ENCODE measurements at places on chromosomes 12 and 14.

- no peak for DNase-seq
Measured at GRCh38 chr12:12559719-12560296, 2.9 kb downstream of the DUSP16 start.

DNA sequence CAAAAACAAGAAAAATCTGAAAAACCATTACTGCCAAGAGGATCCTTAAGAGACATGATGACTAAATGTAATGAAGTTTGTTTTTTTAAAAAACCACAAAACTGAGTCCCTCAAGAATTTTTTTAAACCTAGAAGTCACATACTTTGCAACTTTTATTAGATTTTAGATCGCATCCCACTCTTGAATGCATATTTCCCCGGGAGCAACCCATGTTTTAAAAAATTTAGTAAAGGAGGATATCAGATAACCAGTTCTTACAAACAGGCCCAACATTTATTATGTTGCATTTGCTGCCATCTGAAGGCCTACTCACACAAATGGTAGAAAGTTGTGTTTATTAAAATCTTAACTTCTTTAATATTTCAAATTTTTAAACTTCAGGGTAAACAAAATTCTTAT lies 44.3 kb upstream of the CCT2 start:
- DNase-seq, result no peak

DNA sequence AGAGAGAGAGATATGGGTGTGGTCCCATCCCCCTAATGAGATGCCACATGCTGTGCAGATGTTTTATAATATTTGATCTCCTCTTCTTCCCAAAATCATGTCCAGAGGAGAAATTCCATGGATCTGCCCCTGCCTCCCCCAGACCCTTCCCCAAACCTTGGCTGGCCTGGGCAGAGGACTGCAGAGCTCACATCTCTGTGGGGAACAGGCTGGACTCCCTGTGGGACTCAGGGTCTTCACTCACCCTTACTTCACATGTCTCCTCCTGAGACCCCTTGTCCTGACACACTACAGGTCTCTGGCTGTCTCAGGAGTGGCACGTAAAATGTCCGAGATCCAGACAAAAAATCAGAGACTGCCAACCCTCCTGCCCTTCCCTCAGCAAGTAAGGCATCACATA lies 76.0 kb upstream of the CAPRIN2 start:
- no peak for DNase-seq

DNA sequence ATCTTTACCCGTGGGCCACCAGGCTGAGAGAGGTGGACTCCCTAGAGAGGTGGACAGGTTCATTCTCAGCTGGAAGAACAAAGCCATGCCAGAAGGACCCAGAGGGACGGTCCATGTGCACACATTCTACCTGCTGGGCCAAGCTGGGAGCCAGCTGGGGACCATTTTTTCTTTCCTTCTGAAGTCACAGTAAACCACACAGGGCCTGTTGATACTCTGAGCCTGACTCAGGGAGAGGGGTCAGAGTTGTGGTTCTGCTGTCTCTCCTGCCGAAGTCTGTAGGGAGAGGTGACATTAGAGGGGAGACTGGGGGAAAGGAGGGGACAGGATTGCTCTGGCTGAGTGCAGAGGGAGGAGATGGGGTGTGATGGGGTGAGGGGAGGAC lies 148.6 kb downstream of the TSPAN9 start:
- no peak for DNase-seq

DNA sequence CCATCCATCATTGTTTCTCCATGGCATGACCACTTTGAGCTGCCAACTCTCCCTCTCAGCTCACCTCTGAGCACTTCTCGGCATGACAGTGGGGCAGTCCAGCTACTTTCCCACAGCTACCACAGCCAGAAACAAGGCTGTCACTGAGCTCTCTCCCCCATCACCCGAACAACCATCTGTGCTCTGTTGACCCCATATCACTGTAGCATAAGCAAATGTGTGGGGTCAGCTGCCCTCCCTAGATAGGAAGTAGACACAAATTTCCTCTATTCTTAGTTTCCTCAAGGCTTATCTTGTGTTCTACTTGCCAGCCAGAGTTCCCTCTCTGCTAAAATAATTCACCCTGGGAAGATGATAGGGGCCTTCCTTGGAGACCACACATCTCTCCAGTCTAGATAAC lies 82.6 kb upstream of the FUT8 start:
- DNase-seq, result no peak

DNA sequence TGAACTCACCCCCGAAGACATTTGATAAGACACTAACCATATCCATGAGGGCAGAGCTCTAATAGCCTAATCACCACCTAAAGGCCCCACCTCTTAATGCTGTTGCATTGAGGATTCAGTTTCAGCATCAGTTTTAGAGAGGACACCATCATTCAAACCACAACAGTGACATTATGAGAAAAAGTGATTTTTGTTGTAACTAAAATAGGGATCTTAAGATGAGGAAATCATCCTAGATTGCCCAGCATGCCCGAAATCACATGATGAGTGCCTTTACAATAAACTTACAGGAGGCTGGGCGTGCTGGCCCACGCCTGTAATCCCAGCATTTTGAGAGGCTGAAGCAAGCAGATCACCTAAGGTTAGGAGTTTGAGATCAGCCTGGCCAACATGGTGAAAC lies 9.7 kb upstream of the GLT1D1 start:
- no peak for DNase-seq

DNA sequence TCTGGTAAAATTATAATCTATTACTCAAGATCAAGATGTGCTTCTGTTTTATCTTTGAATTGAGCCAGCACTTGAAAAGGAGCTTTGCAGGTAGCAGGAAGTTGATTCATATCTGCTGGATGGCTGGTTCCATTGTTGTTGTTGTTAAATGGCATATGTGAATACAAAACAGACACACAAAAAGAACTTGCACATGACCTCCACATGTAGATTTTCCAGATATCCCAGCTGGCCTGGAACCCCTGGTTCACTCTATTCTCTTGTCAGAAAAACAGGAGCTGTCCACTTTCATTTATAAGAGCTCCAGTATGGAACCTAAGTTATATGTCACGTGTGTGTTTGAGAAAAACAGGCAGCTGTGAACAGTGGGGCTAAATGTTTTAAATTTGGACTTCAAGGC lies 273.9 kb downstream of the TMEM132D start:
- no peak for DNase-seq

DNA sequence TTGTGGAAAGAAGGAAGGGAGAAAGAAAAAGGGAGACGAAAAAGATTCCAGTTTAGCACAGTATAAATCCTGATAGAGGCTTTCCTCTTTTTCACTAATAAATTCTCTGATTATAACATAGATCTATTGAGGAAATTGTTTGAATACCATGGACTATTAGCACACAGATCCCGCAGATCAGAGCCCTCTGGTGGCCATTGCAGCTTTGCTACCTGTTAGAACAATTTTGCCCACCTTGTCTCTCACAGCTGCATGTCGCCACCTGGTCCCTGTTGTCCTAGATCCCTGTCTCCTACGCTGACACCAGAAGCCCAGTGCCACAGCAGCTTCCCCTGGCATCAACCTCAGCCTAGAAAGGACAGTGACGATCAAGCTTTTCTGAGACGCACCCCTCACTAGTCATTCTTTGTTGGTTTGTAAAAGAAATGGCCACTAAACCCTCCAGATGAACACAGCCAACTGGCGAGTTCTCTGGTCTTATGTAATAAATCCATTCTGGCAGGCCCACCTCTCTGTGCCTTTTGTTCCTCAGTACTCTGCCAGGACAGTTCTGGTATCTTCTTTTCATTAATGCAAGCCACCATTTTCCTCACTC lies 9.9 kb downstream of the GPHB5 start:
- no peak for DNase-seq

DNA sequence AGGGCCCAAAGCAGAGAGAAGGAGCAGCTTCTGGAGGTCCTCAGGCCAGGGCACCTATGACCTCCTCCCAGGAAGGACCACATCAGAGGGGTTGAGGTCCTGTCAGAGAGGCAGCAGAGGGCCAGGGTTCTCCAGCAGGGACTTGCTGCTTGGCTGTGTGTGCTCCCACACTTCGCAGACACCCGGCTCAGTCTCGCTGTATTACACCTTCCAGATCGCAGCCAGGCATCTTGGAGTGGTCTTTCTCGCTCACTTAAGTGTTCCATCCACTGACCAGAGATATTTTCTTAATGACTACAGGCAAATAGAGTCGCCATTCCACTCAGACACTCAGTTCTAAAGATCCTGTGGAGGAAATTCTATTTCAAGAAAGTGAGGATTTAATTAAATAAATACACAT lies 84.3 kb downstream of the PRIMA1 start:
- DNase-seq, result no peak

DNA sequence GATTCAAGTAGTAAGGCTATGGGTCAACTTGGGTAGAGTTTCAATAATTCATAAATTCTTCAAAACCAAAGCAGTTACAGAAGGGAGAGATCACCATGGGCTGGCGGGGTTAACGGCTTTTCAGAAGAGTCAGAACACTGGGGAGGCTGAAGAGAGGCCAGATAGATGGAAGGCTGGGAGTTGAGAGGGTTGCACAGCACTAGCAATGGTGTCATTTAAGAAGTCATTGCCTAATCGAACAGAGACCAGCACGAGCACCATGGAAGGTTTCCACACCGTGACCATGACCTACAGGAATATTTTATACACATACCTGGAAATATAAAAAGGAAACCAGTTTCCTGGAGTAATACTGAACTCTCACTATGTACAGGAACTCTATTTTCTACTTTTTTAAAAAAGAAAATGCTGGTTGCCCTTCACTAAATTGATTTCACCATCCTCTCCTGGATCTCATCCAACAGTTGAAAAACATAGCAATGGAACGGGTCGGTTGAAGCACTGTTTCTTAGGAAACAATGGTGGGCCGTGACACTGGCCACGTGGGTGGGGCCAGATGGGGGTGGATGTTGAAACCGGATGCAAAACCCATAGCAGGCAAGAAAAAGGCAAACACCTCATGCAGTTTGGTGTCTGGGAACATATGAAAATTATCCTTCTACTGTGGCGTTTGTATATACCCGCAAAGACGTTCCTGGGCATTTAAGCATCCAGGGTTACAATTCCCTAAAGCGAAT lies 38.0 kb upstream of the RIN3 start:
- DNase-seq, result no peak

GRCh38 chr12:45939759-45940158 lies 50.6 kb downstream of the SCAF11 start:
- DNase-seq, result no peak

DNA sequence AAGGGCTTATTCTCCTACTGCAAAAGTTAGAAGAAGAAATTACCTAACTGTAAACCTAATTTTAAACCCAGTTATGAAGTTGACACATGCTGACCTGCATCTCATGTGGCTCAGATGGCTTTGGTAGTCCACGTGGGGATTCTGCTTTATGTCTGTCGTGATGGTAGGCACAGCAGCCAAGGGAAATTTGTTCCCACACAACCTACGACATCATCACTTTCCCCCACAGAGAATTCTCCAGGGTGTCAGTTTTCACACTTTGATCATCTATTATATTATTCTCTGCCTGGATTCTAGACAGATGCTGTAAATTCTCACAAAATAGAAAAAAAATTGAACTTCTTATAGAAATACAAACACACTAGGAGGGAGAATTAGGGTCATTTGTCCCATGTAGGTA lies 70.6 kb downstream of the PTHLH start:
- DNase-seq, result no peak

DNA sequence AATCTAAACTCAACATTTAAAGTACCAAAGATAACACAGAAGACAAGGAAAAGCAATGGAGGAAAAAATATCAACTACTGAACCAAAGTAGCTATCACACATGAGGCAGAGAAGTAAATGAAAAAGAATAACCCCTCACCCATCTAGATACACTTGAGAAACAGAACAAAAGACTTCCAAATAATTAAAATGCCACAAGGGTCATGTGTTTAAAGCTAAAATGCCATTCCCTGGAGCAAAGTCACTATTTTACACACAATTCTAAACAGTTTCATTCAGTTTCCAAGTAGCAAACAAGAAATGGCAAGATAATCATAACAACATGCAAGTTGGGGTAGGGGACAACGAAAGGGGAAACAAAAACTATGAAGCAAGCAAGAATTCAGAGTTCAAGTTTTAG lies 12.0 kb downstream of the OSBPL8 start:
- DNase-seq, result no peak

DNA sequence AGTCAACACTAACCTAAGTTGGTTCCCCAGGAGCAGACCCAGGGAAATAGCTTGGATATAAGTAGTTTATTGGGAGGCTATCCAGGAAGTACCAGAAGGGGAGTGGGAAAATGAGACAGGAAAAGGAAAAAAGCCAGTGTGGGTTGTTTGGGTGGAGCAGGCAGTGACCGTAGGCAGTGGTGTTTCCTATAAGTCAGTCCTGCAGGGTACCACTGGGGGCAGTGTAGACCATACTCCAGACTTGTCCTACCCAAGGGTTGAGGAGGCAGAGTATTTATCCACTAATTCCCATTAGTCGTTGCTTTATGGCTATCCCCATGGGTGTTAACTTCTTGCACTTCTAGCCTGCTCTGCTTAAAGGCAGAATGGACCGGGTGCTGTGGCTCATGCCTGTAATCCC lies 6.4 kb upstream of the CCDC60 start:
- no peak for DNase-seq

GRCh38 chr12:23126794-23127193 lies 501.8 kb downstream of the ETNK1 start:
- DNase-seq, result no peak

DNA sequence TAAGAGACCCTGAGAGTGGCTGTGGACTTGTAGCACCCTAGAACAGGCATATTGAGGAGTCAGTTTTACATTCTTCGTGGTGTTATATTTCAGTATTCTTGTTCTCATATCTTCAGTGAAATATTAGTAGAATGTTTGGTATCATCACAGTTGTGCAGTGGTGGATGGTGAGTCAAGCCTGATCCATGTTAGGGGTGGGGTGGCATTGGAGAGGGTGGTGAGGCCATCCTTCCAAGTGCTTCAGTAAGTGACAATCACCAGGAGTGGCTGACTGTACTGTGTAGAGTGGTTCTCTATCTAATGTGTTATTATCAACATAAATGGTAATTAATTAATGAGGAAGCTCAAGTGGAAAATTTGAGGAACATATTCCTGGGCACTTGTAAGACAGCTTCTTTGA lies 197.7 kb upstream of the SLC16A7 start:
- DNase-seq, result no peak

- DNase-seq, result no peak
Measured at GRCh38 chr12:70245458-70245857, 2.2 kb downstream of the CNOT2 start.

GRCh38 chr14:75579338-75579864 lies 981 bp downstream of the FLVCR2 start:
- no peak for DNase-seq

DNA sequence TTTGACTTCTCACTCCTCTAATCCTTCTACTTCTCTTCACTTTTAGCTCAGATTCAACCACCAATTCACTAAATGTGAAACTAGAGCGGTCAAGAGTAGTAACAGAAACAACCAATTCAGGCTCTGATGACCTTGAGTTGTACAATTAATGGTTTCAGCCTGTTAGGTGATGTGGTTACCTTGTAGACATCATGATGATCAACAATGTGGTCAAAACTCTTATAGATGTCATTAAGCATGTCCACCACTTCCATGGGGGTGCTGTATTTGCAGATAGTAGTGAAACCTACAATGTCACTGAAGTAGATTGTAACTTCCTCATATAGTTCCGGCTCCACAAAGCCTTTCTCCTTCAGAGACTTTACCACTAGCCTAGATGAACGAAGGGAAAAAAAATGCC lies 54.1 kb upstream of the PLBD1 start:
- no peak for DNase-seq

Measured in CD8-positive, alpha-beta memory T cell (primary cell).